ENCODE measurements at places on chromosomes 13 and 19.

DNA sequence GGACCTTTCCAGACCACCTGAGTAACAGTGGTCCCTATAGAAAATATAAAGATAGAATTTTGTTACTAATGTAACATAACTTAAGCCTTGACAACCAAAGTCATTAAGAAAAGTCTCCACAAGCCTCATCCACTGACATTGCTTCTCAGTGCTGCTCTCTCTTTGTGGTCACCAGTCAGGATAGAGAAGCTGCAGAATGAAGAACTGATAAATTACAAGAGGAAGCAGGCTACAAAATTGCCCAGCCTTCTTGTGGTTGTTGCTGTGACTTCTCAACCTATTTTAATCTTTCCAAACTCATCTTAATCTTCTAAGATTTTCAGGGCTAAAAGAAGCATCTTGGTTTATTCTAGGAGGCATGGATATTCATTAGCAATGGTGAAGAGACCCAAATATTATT is 343.8 kb downstream of the MZT1 start:
- DNase-seq: no peak

DNA sequence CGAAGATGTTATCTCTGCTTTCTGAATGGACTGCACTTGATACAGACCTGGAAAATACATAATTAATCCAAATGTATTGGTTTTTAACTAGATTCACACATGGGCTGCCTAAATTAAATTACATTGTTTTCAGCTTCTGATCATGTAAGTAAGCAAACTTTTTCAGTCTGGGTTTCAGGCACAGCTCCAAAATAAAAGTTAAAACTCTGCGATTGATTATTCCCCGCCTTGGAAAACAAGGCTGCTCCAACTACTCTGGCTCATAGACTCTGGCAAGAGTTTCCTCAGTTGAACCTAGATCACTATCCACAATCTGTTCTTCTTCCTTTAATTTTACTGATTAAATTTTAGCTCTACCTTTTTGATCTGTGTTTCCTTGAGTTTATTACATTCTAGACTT is 526.0 kb upstream of the SPRY2 start:
- DNase-seq: no peak

DNA sequence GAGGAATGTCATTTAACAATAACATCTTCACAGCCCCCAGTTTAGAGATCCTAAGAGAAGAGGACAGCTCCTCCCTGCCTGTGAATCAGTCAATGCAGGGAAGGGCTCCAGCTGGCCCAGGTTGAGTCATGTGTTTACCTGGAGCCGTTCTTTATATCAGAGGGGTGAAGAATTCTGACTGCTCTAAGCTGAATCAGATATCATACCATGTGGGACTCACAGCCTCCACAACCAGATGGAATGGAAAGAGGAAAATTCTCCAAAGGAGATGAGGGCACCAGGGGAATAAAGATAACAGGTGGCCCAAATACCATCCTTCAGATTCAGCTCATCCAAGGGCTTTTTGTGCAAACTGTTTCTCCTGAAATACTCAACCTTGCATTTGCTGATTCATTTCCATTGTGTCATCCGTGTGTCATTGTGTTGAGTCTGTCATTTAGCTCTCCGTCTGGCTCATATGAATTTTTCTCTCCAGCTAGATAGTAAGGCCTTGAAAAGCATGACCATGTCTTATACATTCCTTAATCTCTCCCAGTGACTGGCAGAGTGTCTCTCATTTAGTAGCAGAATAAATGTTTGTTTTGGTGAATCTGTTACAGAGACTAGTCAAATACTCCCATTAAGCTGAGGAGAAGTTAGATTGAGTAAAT is 217.9 kb downstream of the RFC3 start:
- no peak for DNase-seq

- DNase-seq: no peak
Observed at GRCh38 chr19:7883796-7884570, 4.3 kb upstream of the LRRC8E start.

- DNase-seq: peak; percentile 88
Observed at GRCh38 chr19:48674921-48675824, 2.4 kb upstream of the NTN5 start.

- DNase-seq: no peak
Observed at GRCh38 chr13:93422980-93423543, 196.5 kb downstream of the GPC6 start.

GRCh38 chr19:32652894-32653598 is 21.9 kb downstream of the ANKRD27 start:
- peak; percentile 77 for DNase-seq

- no peak for DNase-seq
Observed at GRCh38 chr13:34419025-34419424, 523.0 kb upstream of the NBEA start.

DNA sequence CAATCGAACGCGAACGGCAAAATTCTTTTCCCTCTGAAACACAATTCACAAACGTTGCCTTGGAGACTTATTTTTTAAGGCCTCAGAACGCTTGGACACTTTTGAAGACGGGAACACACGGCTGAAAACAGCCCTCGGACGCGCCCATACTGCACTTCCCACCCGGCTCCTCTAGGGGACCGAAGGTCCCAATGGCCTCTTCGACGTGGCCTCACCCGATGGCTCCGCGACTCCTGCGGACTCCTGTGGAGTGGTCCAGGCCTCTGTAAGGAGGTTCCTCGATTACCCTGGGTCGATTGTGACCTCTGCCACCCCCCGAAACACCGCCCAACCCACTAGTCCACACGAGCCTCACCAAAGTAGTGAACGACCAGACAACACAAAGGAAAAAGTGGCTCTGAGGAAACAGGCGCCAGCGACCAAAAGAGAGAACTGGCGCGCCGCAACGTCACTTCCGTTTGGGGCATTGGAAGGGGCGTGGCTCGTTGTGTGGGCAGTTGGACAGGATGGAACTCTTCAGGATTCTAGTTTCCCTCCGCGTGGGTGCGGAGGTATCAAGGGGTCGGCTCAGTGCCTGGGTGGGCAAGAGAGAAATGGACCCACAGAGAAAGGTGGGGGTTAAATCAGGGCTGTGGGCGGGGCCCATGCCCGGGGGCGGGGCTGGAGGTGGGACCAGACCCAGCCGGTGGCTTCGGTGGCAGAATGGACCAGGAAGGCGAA is at the start of gene ZNF560:
ZNF560 (minus strand) TSS at position 434 of the 720 bp plus-strand sequence. CDS start 23,303 bp downstream, outside the sequence.
- DNase-seq: no peak

DNA sequence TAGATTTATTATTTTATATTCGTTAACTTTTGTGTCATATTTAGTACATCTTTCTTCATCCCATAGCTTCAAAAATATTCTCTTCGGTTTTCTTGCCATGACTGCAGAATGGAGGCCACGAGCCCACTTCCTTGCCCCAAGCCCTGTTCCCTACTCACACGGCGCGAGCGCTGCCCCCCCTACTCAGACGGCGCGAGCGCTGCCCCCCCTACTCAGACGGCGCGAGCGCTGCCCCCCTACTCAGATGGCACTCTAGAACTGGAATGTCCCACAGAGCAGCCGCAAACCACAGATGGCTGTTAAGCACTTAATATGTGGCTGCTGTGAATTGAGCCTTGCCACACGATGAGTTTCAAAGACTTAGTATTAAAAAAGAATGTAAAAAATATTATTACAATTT is 102.2 kb upstream of the PEG3 start:
- DNase-seq: no peak

DNA sequence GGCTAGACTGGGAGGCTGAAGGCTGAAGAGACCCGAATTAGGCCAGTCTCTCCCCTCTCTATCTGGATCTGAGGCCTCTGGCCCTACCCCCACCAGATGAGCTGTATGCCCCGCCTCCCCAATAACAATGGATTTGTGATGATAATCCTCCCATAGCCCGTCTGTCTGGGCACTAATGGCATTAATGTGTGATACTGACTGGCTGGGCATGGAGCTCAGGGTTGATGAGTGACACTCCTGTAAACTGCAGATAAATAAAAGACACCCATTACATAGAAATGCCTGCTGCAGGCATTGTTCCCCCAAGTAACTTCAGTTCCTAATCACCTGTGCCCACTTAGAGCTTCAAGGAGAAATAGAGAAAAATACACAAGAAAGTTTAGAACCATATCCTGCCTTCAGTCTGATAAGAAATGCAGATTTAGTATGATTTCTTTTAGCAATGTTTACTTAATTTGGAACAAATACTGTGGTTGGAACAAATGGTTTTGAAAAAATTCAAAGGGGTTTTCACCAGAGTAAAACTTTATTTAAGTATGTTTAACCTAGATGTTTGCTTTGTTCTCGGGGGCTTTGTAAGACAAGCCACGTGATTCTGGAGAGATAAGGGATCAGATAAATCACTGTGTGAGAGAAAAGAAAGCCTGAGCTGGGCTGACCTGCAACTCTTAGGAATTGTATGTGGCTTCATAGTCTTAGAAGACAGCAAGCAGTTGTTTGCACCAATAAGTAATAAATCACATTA is 60.3 kb downstream of the TNFRSF19 start:
- DNase-seq: no peak

GRCh38 chr19:5561559-5561958 is 6.2 kb downstream of the TINCR start:
- no peak for DNase-seq

- no peak for DNase-seq
Observed at GRCh38 chr13:36907266-36907665, 12.8 kb downstream of the SMAD9 start.

DNA sequence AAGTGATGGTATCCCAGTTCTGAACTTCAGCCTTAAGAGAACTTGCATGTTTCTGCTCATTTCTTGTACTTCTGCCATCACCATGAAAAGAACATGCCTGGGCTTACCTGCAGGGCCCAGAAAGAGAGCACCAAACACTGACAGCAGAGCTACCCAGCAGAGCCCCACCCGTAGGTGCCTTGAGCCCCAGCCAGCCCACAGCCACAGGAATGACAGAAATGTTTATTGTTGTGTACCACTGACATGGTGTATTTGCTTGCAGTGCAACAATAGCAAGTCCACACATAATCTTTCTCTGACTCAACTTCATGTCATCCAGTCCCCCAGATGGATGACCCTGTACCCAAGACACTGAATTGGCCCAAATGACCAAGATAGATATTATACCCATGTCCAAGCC is 195.2 kb downstream of the TSHZ3 start:
- DNase-seq: no peak

DNA sequence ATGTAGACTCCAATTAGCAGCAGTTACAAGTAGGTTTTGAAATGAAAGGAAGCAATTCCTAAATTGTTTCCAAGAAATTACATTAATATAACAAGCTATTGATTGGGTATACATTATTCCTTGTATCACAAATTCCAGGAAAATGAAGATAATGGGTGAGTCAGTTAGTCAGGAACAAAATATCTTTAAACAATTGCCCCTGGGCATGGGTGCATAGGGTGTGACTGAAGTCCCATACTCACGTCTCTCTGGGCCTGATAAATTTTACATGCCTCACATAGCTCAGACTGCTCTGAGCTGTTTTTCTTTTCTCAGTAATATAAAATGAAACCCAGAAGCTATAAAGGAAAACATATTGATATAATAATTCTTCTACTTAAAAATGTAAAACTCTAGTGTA is 87.8 kb downstream of the FNDC3A start:
- DNase-seq: no peak

DNA sequence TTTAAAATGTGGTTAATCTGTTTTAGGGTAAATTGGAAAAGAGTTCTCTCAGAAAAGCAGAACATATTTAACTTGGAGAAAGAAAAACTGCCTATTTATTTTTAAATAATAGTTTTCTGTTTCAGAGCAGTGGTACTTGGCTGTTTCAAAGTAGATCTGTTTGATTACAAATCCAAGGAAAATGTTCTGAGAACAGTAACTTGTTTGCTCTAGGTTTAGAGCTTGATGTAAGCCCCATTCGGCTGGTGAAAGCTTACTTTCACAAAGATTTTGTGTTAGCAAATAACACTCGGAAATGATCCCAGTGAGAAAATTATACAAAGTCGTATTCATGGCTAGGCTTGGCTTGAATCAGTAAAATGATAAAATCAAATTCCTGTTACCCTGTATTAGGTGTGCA is 395.8 kb upstream of the GPC6 start:
- no peak for DNase-seq

GRCh38 chr13:113661509-113661908 is 3.5 kb upstream of the ATP4B start:
- no peak for DNase-seq

- DNase-seq: no peak
Observed at GRCh38 chr13:46961719-46962118, 64.9 kb upstream of the HTR2A start.

DNA sequence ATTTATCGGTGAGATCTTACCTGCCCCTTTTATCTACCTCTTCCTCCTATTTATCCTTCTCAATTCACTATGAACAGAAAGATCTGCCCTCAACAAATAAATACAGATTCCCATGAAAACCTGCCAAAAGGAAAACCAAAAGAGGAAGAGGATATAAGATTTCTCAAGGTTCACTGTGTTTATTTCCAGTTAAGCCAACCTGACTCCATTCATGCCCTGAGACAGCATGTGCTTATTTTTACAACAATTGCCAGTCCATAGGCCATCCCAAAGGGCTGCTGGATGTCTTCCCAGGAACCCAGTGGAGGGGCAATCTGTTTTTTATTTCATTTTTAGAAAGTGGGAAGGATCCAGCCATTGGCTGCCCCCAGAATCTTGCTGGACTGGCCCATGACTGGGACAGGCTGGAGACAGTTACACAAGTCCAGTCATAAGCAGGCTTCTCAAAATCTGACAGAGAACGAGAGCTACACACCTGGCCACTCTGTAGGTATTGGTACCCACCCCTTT is 209.1 kb downstream of the IRS2 start:
- DNase-seq: no peak

- no peak for DNase-seq
Observed at GRCh38 chr13:113506025-113506685, 15.6 kb upstream of the DCUN1D2 start.

- no peak for DNase-seq
Observed at GRCh38 chr19:38707512-38708114, 36.7 kb downstream of the CAPN12 start.

GRCh38 chr19:3987619-3988371 is 2.5 kb upstream of the EEF2 start:
- peak; percentile 90 for DNase-seq

DNA sequence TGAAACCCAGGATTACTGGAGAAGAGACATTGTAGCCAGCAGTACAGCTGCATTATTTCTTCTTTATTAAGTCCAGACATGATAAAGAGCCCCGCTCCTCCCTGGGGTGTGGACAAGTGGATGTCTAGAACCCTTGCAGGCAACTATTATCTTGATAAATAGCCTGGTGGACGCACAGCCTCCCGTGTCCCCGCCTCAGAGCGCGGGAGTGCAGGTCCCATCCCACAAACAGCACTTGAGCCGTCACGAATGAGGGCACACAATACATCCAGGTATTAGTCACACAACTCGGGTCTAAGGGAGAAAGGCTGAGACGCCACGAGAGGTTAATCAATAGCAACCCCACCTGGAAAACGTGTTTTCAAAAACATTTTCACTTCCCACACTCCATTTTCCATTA is 213.2 kb upstream of the SOX1 start:
- no peak for DNase-seq

GRCh38 chr13:25266706-25267105 is 20.6 kb downstream of the MTMR6 start:
- DNase-seq: no peak

GRCh38 chr19:18875726-18876125 is 20.2 kb downstream of the CERS1 start:
- DNase-seq: no peak

- DNase-seq: no peak
Observed at GRCh38 chr13:36214163-36214921, at the start of gene SOHLH2. Gene SOHLH2, minus strand, starts transcription at chr13:36214556. Its CDS starts 30 bp downstream, at chr13:36214526.

GRCh38 chr13:109787135-109787954 is 962 bp upstream of the IRS2 start:
- peak; percentile 62 for DNase-seq
